ENCODE measurements at places on chromosomes 4 and X.

DNA sequence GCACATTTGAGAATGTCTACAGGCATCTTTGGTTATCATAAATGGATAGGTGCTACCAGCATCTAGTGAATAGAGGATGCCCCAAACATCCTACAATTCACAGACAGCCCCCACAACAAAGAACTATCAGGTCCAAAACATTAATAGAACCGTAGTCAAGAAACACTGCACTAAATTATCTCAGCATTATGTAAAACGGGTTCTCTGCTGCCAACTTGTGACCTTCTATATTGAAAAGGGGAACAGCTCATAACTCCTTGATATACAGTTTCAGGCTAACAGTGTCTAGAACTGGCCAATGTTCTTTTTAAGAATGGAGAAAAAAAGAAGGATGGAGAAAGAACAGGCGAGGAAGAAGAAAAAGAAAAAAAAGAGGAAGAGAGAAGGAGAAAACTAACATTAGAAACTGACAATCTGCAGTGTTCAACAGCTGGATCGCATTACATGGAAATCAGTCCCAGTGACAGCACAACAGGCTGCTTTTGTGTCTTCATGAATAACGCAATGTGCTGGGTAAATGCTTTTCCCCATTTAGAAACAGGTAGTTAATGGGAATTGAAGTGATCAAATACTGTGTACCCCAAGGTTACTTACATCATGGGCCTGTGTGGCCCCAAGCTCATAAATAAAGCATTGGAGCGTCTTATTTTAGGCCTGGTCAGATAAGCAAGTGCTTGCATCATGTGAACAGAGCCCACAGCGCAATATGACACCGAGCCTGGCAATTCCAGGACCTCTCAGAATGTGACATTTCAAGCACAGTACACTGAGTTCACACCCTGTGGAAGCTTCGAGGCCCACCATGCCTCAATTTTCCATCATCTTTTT, 339.5 kb downstream of the DHX15 start:
- no peak for DNase-seq

- no peak for DNase-seq
Measured at GRCh38 chr4:1414831-1415680, 8.8 kb upstream of the NKX1-1 start.

DNA sequence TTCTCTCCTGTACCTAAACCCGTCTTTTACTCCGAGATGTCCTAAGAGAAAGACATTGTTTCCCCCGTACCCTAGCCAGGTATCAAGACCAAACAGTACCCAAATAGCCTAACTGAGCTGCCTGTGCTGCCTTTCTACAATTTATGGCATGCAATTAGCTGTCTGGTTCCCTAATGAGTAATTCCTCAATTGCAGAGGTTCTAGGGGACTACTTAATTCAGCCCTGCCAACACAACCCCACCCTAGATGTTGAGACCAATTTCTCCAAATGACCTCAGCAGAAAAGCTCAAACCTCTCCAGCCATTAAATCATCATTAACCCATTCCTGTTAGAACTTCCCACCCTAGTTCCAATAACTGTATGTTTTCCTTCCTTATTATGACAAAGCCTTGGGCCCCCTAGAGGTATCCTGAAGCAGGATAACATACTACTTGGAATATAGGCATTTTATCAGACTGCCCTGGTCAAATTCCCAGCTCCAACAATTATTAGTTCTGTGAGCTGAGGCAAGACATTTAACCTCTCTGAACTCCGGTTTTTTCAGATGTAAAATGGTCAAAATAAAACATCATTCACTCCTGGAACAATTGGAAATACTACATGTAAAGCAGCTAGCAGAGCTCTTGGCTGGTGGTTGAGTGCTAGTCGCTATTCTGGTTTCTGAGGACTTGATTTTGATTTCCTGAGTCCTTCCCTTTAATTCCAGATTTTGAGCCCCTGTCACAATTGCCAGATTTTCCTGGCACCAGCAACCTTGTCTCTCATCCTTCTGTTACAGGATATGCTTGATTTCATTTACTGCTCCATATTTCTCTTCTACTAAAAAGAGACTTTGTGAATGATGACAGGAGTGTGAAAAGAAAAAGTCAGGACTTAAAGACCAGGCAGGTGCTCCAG, 244.6 kb upstream of the TENM3 start:
- DNase-seq, result no peak

- DNase-seq, result no peak
Measured at GRCh38 chr4:174646326-174646725, 124.0 kb upstream of the HPGD start.

GRCh38 chr4:139889264-139889663, 223.6 kb downstream of the MGST2 start:
- DNase-seq, result no peak

DNA sequence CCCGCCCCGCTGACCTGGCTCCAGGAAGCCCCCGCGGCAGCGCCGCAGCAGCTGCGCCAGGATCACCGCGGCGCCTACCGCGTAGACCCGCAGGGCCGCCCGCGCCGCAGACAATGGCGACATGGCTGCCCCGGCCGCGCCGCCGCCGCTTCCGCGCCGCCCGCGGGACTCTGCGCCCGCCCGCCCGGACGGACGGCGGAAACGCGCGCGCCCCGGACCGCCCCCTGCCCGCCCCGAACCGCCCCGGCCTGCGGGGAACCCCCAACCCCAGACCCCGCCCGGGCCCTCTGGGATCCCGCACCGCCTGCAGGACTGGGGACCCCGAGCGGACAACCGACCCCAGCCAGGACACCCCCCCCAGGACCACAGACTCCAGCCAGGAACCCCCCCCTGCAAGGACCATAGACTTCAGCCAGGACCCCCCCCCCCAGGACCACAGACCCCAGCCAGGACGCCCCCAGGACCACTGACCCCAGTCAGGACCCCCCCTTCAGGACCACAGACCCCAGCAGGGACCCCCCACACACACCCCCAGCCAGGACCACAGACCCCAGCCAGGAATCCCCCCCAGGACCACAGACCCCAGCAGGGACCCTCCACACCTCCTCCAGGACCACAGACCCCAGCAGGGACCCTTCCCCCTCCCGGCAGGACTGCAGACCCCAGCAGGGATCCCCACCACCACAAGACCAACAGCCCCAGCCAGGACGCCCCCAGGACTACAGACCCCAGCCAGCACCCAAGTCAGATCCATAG, at the start of the genes DHRSX and ZBED1:
Gene DHRSX (minus strand): TSS at position 174 of the 756 bp plus-strand sequence. CDS start 51 bp downstream, at position 123.
Gene ZBED1 (minus strand): TSS at position 174 of the 756 bp plus-strand sequence. CDS start 10,257 bp downstream, outside the sequence.
- no peak for DNase-seq

All from NCI-H2081 treated with DMSO at 0.1 percent for 48 hours (cell line).